Muscle of leg (tissue), 16 donors: ENCODE measurements at places on chromosomes 7 and 10. TPM values are rescaled to one million over a fixed set of nuclear protein-coding genes. Genes with fewer than 3 reads are reported as not detected.

Gene SLC25A40
- total RNA-seq = 9.6 TPM

Gene NFE2L3
- 0.44 TPM for total RNA-seq

Gene SUN3
- total RNA-seq = not detected

Gene SRGN
- 22.1 TPM for total RNA-seq

Gene TMEM130
- total RNA-seq = 2.3 TPM

Gene CPED1
- total RNA-seq = 26.6 TPM

Gene ZC3HAV1L
- total RNA-seq = 9.0 TPM

Gene PCLO
- 0.27 TPM for total RNA-seq

Gene MSMB
- total RNA-seq = not detected

Gene EPHB6
- 2.8 TPM for total RNA-seq

Gene GRID2IP
- total RNA-seq = 0.09 TPM

DNA sequence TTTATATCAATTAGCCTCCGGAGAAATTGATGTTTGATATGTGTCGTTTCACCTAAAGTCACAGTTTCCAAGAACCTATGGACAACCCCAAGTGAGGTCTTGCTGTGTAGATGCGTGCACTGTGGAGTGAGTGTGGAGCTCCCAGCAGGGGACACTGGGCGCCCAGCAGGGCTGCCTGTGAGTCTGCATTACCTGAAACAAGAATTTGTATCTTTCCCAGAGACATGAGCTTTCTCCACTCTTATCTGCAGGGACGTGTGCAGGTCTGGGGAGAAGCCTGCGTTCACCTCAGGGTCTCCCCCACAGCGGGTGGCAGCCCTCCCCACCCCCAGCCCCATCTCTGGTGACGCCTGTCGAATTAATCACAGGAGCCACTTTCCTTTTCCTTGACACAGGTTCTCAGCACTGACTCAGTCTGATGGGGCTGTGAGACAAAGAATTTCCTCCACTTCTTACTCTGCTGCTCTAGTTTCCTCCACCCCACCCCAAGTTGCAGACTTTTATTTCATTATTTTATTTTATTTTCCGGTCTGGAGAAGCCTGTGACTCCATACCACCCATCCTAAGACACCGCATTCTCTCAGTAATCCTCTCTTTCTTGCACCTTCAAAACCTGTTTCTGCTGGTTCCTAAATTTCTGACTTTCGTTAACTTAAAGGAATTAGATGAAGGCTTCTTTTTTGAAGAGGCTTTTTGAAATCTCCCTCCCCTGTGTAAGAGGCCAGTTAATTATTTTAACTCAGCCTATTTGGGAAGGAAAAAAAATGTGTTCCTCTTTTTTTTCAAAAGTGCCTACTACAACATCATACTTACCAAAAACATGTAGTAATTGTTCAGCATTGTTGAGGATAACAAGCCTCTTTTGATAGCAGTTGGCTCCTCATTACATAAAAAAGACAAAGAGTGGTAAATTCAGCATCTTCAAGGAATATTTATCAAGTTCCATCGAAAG, 17.0 kb upstream of the INSIG1 start:
- no peak for DNase-seq

DNA sequence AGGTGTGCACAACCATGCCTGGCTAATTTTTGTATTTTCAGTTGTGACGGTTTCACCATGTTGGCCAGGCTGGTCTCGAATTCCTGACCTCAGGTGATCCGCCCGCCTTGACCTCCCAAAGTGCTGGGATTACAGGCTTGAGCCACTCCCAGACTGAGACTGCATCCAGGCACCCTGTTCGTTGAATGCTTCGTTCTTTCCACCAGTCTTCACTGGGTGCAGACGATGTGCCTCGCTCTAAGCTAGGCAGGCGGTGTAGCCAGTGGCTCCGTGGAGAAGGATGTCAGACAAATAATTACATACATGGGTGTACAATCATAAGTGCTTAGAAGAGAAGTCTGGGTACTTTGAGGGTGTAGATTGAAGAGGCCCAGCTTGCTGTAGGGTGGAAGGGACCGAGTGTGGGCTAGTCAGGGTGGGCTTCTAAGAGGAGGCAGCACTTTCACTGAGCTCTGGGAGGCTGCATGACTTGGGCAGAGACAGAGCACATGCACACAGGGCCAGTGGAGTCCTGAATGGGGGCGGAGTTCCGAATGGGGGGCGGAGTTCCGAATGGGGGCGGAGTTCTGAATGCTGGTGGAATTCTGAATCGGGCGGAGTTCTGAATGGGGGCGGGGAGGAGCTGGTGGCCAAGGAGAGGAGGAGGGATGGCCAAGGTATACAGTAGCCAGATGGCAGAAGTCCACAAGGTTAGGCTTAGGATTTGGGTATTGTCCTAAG, 74.3 kb downstream of the COL26A1 start:
- no peak for DNase-seq

DNA sequence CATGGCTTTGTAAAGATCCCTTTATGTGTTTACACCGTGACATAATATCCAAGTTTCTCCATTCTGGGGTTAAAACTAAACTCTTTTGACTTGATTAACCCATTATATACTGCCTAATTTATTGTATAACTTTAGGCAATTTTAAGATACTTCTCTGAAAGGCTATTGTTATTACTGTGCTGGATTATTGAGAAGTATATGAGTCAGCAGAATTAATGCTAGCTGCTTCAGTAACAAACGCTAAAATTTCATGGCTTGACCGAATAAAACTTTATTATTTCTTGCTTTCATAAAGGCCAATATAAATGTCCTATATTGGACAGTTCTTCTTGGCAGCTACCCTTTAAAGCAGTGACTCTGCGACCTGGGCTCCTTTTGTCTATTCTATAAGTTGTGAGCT, 853.9 kb downstream of the SORCS3 start:
- DNase-seq = no peak

DNA sequence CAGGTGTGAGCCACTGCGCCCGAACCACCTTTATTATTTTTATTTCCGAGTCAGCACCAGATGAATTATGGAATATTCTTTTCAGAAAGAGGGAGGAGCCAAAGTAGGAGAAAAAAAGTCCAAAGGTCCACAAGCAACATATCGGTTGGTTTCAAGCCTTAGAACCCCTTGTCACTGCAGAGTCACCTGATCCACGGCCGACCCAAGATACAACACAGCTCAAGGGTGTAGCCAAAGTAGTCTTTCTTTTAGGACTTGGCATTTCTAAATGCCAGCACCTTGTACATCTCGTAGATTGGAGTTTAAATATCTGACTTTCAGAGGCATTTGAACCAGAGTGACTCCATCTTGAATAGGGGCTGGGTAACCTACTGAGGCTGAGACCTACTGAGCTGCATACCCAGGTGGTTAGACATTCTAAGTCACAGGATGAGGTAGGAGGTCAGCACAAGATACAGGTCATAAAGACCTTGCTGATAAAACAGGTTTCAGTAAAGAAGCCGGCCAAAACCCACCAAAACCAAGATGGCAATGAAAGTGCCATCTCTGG, 113.9 kb upstream of the ANLN start:
- DNase-seq = no peak

DNA sequence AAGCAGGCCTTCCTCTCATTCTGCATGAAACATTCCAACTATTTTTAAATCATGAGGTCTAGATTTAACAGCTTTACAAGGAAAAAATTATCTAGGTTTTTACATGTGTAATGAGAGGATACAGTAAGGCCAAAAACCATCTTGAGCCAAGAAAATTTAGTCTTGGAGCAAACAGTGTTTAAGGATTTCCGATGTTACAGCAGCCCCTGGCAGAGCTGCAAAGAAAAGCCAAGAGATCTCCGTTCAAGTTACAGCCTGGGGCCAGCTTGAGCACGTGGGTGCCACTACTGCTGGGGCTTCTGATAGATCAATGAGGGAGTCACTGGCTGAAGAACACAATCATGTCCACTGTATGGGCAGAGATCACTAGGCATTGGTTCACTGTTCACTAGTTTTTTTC, 156.2 kb downstream of the EVX1 start:
- peak; percentile 74 for DNase-seq

GRCh38 chr7:84824057-84824651, 362.7 kb downstream of the SEMA3D start:
- DNase-seq = no peak

DNA sequence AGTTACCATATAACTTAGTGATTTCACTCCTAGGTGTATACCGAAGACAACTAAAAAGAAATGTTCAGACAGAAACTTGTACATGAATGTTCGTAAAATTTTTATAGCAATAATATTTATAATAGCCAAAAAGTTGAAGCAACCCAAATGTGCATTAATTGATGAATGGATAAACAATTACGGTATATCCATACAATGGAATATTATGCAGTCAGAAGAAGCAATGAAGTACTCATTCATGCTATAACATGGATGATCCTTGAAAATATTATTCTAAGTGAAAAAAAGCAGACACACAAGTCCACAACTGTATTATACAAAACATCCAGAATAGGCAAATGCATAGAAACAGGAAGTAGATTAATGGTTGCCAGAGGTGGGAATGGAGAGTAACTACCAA, 183.9 kb downstream of the RNLS start:
- DNase-seq = no peak

GRCh38 chr10:56912043-56912442, 551.0 kb upstream of the ZWINT start:
- no peak for DNase-seq

DNA sequence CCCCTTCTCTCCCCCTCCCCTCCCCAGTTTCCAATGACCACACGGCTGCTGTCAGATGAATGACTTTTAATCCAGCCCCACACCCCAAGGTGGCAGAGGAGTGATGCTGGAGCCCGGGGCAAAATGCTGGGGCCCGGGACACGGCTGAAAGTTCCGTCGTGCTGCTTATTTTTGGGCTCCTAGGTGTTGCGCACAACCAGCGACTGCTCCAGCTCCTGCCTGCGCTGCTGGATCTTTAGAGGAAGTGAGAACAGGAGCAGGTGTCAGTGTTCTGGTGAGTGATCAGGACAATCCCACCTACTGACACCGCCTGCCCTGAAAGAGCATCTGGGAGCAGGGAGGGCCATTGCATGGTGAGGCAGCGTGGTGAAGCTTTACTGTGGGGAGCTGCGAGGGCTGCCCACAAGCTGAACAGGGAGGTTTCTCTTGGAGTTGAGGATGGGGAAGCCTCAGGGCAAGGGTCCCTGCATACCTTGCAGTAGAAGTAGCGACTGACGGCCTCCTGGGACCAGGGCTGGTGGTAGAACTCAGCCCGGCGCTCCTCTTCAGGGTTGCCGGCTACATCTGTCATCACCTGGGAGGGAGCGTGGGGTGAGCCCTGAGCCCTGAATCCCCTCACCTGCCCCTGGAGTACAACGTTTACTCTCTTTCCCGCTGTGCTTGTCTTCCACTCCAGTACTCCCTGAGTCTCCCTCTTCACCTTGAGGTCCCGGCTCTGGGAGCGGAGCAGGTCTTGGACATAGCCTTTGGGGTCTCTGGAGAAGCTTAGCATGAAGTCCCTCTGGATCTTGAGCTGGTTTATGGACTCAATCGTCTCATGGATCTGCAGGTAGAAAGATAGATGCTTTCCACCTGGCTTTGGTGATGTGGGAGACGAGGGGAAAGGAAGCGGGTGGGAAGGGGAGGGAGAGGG, 6.9 kb downstream of the CHPF2 start:
- no peak for DNase-seq

- DNase-seq = no peak
Observed at GRCh38 chr10:119651514-119652360, 557 bp downstream of the BAG3 start.

- DNase-seq = no peak
Observed at GRCh38 chr10:127018766-127019165, 113.5 kb downstream of the DOCK1 start.

DNA sequence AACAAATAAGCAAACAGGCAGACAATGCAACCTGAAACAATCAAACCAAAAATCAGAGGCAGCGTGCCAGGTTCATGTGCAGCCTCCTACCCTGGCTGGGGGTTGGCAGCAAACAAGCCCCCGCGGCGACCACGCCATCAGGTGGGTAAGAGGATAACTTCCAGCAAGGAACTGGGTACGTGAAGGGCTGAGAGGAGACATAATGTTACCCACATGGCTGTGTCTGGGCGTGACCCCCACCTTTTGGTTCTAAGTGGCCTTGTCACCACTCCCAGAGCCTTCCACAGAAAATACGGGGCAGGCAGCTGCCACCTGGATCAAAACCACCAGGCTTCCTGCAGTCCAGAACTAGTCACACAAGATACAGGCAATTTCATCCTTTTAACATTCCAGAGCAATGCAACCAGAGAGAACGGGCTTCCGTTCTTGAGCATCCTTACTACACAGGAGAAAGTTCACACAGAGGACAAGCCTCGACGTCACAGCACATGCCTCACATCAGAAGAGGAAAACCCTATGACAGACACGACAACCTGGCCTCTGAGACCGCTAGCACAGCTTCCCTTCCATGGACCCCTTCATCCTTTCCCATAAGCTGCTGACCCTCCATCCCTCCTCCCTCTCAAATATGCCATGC, 171.0 kb downstream of the GRID1 start:
- DNase-seq = no peak

GRCh38 chr10:5988336-5988920, 11.1 kb upstream of the IL15RA start:
- DNase-seq = no peak

GRCh38 chr10:122254831-122255230, 16.3 kb upstream of the BTBD16 start:
- DNase-seq = no peak

GRCh38 chr7:22346383-22347107, 10.4 kb downstream of the RAPGEF5 start:
- no peak for DNase-seq

DNA sequence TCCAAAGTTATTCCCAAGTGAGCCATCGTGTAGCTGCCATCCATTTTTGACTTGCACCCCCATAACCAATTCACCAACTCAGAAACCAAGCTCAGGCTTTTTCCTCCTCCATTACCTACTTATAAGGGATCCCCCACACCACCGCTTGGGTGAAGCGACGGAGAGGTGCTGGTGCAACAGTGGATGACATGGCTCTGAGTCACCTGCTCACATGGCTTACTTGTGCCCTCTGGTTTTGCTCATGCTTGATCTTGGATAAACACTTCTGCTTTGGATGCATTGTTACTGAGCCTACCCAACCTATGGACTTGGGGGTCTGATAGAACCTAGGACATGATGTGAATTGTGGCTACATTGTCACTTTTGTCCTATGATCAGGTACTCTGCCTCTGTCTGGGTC, 12.0 kb upstream of the AKR1B1 start:
- DNase-seq = no peak

GRCh38 chr7:8413600-8413999, 19.8 kb upstream of the NXPH1 start:
- no peak for DNase-seq

GRCh38 chr7:99840136-99840869, 12.5 kb downstream of the CYP3A43 start:
- DNase-seq = no peak

- no peak for DNase-seq
Observed at GRCh38 chr7:70487886-70488285, 644.1 kb upstream of the GALNT17 start.

DNA sequence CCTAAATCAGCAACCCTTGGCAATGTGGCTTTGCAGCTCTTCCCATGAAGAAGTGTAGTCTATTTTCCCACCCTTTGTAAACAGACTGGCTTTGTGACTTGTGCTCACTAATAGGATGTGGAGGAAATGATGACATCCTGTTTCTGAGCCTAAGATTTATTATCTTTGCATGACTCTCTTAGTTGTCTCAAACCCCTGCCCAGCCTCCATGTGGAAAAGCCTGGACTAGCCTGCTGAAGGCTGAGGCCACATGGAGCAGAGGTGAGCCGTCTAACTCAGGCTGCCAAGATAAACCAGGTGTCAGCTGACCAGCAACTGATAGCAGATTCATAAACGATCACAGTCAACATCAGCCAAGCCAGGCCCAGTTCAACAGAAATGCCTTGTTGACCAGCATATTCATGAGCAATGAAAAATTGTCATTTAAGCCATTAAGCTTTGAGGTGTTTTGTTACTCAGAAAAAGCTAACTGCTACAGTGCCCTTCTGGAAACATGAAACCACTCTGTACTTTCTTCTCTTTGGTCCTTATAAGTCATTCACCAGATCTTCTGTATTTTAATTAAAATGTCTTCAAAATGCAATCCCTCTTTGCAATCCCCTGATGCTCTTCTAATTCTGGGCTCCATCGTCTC, 586.3 kb upstream of the ANKRD30A start:
- DNase-seq = no peak
